ENCODE measurements at places on chromosomes 5 and 9.

- no peak for DNase-seq
Observed at GRCh38 chr5:73728493-73729273, 102.7 kb downstream of the ARHGEF28 start.

DNA sequence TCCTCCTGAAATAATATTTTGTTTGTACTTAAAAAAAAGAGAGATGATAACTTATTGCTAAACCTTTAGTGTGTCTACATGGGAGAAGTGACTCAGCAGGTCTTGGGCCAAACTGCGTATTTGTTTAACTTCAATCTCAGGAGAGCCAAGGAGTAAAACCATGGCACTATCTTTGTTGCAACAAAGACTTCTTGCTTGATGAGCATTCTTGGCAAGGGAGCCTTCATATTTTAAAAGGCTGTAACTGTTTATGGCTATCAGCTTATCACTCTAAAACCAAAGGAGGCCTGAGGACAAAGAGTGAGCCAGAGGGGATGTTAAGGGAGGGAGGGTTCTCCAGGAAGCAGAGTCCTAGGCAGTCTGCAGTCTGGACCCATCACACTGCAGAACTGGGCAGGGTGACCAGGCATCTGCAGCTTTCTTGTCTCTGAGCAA lies 216.2 kb upstream of the S1PR3 start:
- no peak for DNase-seq

- peak; percentile 17 for DNase-seq
Observed at GRCh38 chr5:136036293-136036911, 7.6 kb downstream of the TGFBI start.

DNA sequence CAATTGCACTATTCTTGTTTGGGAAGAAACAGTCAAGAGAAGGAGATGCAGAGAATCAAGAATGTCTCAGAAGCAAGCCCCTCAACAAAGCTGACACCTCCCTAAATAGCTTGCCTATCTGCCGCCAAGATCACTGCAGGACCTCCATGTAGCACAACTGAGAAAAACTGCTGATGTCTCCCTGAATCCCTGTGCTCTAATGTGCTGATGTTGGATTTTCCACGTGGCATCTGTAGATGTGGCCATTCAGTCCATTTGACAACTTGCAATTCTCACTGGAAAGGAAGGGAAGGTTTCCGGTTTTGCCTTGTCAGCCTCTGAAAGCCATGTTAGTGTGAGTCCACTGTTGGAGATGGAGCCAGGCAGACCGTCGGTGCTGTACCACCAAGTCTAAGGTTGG lies 374.0 kb downstream of the DIRAS2 start:
- DNase-seq, result no peak

- no peak for DNase-seq
Observed at GRCh38 chr9:70921136-70921535, 200.3 kb downstream of the TRPM3 start.

GRCh38 chr5:175253597-175253996 lies 190.4 kb downstream of the DRD1 start:
- no peak for DNase-seq

DNA sequence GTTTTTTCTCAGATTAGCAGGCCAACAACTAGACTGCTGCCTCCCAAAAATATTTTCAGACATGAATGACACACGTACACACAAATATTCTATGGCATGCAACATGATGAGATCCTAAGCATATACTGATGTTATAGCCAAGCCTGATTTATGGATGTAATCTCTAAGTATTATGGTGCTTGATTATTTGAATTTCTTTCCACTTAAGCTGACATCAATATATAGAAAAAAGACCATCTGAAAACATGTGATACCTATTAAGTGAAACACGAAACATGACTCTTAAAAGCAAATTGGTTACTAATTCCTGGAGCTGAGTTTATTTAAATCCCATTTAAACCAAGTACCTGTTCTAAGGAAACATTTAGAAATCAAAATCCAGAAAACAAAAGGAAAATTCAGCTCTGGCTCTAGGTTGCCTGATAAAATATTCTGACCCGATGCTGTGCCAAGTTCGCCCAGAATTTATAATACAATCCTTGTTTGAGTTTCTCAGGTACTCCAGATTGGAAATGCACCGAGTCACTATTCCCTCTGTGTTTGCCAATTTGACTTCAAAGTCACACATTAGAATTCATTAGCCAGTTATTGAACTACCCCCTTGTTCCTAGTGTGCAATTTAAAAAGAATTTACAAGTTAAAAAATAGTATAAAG lies 548.6 kb downstream of the CSNK1G3 start:
- peak; percentile 50 for DNase-seq

DNA sequence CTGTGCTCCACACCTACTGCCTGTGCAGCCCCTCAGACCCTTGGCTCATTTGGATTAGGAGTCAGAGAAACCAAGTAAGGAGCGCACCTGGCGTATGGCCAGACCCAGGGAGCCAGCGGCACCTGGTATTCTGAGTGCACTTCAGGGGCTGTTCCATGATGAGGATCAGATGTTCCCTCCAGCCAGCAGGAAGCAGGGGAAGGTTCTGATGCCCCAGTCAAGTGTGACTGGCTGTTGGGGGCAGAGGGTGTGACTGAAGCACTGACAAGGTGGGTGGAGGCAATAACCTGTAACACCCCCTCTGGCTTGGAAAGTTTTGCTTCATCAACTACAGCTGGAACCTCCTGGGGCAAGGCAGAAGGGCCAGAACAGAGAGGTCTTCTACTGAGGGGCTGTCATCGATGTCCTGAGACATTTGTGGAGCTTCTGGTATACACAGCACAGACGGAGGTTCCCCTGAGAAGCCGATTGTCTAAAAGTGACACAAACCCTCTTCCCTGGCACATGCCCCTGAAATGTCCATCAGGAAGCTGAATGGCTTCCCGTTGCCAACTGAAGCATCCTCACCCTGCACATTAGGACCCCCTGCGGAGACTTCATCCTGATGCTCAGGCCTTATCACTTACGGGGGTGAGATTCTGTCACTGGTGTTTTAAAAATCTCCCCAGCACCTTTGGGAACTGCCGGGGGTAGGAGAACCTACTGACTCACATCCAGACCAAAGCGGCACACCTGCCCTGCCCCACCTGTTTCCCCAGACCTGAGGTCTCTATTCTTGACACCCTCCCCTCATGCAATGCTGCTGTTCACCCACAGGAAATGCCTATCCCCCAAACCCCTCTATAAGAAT lies 21.1 kb downstream of the TRAF1 start:
- peak; percentile 44 for DNase-seq

- no peak for DNase-seq
Observed at GRCh38 chr5:153700940-153701339, 210.5 kb downstream of the GRIA1 start.

DNA sequence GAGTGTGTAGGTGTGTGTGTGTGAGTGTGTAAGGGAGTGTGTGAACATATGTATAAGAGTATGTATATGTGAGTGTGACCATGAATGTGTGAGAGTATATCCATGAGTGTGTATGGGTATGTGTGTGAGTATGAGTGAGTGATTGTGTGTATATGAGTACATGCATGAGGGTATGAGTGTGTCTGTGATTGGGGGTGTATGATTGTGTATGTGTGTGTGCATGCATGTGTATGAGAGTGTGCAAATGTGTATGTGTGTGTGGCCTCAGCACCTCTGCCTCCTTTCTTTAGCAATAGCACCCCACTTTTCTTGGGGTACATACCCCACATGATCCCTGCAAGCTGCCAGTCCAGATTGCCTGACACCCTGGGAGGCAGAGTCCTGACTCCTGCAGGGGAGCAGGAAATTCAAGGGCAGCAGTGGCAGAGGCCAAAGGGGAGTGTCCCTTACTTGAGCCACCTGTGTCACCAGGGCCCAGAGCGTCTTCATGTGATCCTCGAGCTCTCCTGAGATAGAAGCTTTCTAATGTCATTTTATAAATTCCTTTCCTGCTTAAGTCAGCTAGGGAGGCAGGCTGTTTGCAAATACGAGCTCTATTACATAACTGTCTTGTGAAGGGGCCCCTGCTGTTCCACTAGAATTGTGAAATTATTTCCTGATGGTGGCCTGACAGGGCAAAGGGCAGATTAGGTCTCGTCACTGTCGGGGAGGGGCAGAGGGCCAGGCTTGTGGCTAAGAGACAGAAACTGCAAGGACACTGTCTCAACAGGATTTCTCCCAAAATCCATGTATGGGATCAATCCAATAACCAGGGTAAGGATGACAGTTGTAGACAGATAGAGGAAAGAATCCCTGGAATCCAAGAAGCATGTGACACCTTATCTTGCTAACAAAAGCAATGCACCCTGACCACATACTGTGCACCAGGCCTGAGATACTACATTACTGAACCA lies 389.1 kb downstream of the GADD45G start:
- DNase-seq, result no peak

DNA sequence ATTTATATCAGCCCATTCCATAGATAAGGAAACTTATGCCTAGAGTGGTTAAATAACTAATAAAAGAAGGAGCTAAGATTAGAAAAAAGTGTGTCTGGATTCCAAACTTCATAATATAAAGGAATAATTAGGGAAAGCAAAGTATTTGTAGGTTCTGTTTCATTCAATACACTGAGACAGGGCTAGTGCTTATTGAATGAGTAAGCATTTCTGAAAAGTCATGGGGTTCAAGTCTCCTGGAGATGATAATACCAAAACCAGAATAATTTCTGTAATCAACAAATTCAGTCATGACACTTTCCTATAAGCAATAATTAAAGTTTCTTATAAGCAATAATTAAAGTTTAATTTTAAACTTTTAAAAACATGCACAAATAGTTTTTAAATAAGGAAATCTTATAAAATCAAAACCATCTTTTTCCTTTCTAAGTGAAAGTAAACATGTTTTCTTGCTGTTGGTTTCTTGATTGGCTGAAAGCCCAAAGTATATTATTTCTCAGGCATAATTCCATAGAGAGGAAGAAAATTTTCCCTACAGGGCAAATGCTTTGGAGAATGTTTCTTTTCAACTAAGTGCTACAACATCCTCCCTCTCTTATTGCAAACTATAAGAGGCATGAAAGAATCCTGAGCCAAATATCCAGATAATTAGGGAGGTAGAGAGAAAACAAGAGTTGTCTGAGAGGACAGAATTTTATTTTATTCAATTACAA lies 510.2 kb downstream of the PRELID2 start:
- DNase-seq, result no peak

DNA sequence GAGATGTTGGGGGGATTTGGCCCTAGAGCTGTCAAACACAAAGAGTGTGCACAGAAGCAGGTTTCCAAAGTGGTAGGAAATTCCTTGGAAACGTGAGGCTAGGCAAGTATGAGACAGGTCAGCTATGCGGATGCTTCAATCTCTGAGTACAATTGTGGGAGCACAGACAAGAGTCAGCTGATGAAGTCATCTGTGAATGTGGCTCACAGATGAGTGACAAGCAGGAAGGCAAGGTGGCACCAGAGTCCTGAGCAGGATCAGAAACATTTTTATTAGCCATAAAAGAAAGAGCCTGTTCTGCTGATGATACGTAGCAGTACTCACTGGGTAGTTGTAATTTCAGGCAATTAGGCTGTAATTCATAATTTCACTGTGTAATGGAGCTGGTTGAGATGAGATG lies 117.0 kb downstream of the DCP2 start:
- DNase-seq, result no peak

GRCh38 chr5:1291611-1292080 lies 3.2 kb downstream of the TERT start:
- peak; percentile 29 for DNase-seq

GRCh38 chr9:85700330-85700729 lies 41.4 kb downstream of the AGTPBP1 start:
- no peak for DNase-seq

- no peak for DNase-seq
Observed at GRCh38 chr5:167947306-167947705, 344.1 kb upstream of the WWC1 start.

DNA sequence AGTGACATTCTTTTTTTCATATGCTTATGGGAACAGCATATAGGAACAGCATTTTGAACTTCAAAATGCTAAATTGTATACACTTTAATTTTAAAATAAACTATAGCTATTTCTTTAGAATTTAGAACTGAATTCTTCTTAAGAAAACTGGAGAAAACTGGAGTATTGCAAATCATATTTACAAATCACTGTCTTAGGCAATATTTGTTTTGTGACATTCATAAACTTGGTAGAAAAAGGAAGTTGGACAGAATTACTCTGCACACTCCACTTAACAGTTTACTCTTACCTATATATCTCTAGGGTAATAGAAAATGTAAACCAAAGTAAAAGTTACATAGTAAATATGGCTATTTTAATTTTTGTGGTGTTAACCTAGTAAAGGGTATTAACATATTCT lies 3.1 kb downstream of the DMRTA1 start:
- DNase-seq, result no peak

DNA sequence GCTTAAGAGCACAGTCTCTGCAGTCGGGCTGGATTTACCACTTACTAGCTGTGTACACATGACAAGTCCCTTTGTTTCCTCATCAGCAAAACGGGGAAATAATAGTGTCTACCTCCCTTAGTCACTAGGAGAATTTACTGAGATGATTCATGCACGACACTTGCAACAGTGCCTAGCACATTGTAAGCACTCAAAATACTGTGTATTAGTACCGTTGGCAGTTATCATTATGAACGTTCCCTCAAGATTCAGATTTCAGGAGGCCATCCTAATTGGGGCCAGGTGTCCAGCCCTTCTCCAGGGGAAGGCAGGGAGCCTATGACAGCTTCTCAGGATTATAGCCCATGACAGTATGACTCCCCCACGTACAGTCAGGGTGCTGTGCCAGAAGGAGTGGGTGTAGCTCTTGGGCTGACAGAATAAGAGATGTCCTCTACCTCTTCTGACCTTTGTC lies 164.3 kb downstream of the DOCK2 start:
- peak; percentile 30 for DNase-seq

DNA sequence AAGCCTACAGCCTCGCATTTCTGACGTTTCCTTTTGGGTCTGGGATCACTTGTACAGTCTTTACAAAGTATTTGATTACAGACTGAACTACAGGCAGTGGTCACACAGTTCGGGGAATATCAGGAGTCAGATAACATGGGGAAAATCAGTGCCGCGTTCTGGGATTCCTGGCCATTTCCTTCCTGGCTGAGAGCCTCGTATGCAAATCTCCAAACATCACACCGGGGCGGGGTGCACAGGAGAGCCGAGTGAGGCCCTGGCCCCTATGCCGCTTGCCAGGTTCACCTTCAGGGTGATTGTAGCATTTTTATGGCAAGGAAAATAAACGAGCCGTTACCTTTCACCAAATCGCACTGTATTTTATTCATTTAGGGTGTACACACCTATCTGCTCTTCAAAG lies 29.6 kb upstream of the SLC9A3 start:
- DNase-seq, result no peak

GRCh38 chr5:149038336-149039080 lies 24.4 kb downstream of the SH3TC2 start:
- DNase-seq, result no peak

All from NCI-H345 (cell line).